ENCODE measurements at places on chromosomes 5 and 9.

DNA sequence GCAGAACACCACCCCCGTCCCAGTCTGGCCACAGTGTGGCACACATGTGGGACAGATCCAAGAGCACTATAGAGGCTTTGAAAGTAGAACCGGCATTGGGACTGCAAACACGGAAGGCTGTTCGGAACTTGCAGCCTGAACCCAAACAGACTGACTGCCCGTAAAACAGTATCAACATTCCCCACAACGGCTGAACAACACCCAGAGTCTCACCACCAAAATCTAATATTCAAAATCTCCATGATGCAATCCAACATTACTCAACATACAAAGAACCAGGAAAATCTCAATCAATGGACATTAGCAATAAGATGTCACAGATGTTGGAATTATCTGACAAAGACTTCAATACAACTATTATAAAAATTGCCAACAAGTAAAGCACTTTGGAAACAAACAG, 82.3 kb downstream of the ROR2 start:
- no peak for DNase-seq

DNA sequence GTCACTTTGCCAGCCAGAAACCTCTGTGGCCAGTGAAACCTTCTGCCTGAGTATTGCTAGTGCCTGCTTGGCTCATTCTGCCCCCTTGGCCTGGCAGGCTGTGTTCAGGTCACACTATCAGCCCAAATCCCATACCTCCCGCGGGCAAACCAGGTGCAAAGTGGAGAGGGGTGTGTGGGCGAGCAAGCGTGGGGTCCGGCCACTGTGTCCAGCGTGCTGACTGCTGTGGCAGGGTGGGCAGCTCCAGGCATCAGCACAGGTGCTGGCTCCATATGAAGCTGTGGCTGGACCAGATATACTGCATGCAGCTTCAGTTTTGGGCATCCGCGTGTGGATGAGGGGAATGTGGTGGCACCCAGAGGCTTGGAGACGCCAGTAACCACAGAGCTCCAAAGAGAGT, 576.5 kb upstream of the EDIL3 start:
- no peak for DNase-seq

- no peak for DNase-seq
These were observed 3.3 kb downstream of the MAT2B start for GRCh38 chr5:163508753-163509152.

DNA sequence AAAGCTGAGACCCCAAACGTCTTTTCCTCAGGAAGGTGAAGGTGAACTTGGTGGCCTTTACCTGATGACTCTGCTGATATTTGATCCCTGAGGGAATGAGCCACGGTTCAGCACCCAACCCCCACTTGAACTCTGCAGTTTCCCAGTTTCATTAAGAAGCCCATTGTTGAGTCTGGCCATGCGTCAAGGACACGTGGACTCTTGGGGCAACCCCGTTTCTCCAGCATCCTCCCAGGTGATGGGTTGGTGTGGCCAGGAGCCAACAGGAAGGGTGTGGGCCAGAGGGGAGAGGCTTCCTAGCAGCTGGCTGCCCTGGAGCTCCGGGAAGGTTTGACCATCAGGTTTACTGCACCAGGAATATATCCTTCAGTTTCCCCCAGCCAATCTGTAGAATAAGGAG, 59.5 kb upstream of the GNE start:
- no peak for DNase-seq

GRCh38 chr5:167814040-167814439, 477.4 kb upstream of the WWC1 start:
- no peak for DNase-seq

DNA sequence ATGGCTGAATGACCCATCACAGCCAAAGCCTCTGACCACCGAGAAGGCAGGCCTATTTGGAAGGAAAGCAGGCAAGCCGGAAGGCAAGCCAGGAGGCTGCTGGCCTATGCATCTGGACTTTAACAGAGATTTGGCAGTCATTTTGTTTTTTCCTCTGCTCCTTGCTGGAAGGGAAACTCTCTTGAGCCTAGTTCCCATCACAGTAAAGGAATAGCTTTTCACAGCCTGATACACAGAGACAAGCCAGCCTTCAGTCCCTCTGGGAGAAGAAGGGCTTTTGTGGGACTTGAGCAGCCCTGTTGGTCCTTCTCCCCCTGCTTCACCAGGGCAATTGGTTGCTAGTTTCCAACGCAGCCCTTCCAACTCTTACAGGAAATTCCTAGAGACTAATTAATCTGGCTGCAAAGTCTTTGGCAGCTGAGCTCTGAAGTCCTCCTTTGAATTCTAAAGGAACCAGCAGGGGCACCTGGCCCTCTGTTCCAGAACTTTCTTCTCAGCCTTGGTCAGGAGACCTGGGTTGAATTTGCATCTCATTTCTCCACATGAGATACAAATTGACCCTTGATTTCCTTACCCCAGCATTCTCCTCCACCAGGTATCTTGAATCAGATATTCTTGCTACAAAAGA, 157.3 kb upstream of the EPB41L4A start:
- DNase-seq, result no peak

DNA sequence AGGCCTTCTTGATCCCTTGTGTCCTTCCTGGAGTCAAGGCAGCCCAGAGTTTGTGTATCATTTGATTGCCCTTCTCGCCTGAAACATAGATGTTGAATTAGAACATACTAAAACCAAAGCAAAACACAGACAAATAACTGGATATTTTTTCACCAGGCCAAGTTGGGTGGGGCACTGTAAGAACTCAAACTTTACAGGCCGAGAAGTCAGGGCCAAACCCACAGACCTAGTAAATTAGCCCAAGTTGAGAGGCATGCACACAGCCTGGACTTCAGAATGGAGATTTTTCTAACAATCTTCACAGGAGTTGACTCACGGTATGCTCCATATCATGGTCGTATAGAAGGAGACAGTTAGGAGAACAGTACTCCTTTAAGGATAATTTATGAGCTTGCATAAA, 121.7 kb downstream of the PIK3R1 start:
- no peak for DNase-seq

DNA sequence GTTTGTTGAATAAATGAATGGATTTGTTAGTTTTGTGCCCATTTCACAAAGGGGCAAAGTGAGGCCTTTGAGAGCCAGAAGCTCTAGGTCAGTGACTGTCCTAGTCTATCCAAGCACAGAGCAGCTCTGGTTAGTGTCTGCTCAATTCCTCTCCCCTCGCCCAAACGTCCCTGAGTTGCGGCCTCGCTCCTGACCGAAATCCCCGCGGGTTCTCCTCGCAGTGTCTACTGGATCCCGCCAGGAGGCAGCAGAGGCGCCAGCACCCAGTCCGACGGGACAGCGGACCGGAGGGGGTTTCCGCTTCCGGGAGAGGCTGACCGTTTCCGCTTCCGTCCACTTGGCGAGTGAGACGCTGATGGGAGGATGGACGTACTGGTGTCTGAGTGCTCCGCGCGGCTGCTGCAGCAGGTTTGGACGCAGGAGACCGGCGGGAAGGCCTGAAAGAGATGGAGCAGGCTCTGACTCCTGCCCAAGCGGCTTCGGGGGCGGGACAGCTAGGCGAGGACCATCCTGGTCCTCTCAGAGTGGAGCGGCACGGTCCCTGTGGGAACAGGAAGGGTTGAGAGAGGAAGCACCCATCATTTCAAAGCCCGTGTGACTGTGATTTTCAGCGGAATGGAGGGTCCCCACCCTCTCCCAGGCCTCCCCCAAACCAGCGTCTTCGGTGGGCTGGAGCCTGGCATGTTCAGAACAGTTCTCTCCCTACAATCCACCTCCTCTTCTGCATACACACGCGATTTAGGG, at the start of gene RARS1:
RARS1 (plus strand) TSS at position 336 of the 744 bp plus-strand sequence; CDS start at position 364, 28 bp downstream.
- DNase-seq, result peak; percentile 90

GRCh38 chr5:78809444-78809843, 160.9 kb upstream of the LHFPL2 start:
- DNase-seq, result peak; percentile 76

DNA sequence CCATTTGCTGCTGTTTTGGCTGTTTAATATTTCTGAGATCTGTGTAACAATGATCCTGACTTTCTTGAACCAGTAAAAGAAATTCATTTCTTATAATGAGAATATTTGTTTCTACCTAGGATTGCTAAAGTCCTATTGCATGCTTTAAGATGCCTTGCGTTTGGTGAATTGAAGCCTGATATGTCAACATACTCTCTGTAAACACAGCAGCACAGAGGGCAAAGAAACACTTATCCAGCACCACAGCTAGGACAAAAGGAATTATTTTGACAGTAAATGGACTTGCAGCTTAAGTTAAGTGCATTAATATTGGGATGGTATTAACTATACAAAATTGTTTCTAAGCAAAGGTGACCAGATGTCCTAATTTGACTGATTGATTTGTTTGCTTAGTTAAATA, 2031.2 kb upstream of the CDH6 start:
- DNase-seq, result peak; percentile 77

- no peak for DNase-seq
These were observed 282.9 kb downstream of the SLF1 start for GRCh38 chr5:94901191-94901979.

GRCh38 chr5:12459326-12459725, 555.1 kb upstream of the CTNND2 start:
- DNase-seq, result no peak

- DNase-seq, result no peak
These were observed 1.9 kb upstream of the SHISAL2B start for GRCh38 chr5:64688391-64688790.

GRCh38 chr5:158856291-158856690, 243.4 kb downstream of the EBF1 start:
- no peak for DNase-seq

DNA sequence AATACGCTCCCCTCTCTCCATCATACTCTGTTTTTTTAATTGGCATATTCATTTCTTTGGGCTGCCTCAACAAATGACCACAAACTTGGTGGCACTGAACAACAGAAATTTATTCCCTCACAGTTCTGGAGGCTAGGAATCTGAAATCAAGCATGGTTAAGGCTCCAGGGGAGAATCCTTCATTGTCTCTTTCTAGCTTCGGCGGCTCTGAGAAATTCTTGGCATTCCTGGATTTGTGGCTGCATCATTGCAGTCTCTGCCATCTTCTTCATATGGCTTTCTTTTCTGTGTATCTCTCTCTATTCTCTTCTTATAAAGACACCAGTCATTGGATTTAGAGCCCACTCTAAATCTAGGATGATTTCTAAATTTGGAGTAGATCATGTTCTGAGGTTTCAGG, 10.9 kb upstream of the SLC24A2 start:
- DNase-seq, result no peak

- DNase-seq, result no peak
These were observed 14.7 kb downstream of the BICD2 start for GRCh38 chr9:92749934-92750315.

- DNase-seq, result no peak
These were observed 90.3 kb downstream of the NTRK2 start for GRCh38 chr9:84759804-84760203.

DNA sequence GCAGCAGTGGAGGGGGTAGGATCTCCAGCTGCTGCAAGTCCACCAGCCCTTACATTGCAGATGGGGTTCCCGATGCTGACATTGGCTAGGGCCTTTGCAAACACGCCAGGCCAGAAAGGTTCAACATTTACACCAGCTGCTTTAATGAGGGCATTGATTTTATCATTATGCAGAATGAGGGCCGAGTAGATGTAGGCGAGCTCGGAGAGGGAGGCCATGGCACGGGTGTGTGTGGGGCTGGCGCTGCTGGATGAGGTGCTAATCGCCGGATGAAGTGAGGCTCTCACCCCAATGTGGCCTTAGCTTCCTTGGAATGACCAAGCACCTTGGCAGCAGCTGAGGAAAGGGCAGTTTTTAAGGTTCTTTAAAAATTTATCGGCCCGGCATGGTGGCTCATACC, 27.4 kb downstream of the PHAX start:
- DNase-seq, result no peak

- no peak for DNase-seq
These were observed 50.3 kb downstream of the MAN2A1 start for GRCh38 chr5:109739741-109740728.

GRCh38 chr9:35313460-35313859, 151.7 kb downstream of the UNC13B start:
- DNase-seq, result no peak

DNA sequence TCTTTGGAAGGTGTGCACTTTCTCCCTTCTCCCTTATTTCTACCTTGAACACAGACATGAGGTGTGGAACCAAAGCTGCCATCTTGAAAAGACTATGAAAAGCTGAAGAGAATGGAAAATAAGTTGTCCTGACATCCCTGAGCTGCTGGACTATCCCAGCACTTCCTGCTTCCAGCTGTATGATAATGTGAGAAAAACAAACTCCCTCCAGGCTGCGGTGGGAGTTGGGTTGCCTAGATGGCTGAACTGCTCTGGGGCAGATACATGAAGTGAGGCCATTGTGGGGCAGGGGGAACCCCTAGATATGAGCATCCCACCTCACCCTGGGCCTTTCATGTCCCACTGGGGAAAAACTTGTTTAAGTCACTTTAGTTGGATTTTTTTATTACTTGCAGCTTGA, 82.4 kb downstream of the BOD1 start:
- peak; percentile 12 for DNase-seq

GRCh38 chr5:7315118-7315517, 80.8 kb upstream of the ADCY2 start:
- no peak for DNase-seq

GRCh38 chr5:90408571-90409317, 812 bp downstream of the CETN3 start:
- no peak for DNase-seq

DNA sequence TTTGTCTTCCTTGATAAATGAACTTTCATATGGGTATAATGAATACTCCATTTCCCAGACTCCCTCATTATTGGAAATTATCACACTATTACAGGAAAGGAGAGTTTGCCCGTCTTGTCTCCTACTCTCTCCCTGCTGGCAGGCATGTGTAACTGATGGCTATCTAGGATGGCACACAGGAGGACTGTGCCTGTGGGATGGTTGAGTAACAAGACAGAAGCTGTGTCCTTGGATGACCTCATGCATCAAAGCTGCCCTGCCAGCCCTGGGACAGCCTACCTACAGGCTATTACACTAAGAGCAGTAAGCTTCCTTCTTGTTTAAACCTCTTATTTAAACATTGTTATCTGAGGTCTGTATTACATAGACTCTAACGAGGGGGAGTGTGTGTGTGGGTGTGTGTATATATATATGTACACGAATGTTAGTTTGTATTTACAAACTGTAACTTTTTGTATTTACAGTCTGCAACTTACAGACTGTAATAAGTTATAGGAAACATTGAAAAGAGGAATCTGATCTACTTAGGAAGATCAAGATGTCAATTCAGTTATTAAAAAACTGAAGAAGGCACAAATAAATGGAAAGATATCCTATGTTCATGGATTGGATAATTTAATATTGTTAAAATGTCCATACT, 247.6 kb upstream of the ACO1 start:
- peak; percentile 1 for DNase-seq

GRCh38 chr5:116395631-116396203, 178.9 kb downstream of the SEMA6A start:
- DNase-seq, result no peak

Measured in SHP77 (cell line).